ENCODE measurements at places on chromosomes 1 and 21.

DNA sequence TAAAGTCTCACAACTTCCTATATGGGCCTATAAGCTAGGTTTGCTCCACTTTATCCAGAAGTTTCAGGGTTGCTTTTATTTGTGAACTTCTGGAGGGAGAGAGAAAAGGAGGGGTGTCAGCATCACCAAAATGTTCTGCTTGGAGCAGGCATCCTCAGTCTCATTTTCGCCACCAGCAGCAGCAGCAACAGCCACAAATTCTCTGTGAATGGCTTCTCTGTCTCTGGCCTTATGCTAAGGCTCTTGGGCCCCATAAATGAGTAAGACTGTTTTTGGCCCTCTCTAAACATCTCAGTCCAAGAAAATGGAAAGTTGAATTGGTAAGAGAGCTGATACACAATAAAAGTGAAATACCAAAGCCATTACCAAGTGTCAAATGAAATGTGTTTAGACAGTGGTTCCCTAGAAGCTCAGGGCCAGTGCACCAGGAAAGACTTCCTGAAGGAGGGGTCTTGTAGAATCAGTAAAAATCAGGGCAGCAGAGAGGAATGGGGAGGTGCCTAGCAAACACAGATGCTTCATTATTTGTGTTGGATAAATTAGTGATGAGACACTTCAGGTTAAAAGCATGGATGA, 53.0 kb upstream of the SPATA6 start:
- no peak for DNase-seq

GRCh38 chr1:182955596-182956588, 2.9 kb upstream of the SHCBP1L start:
- DNase-seq: peak; percentile 57

GRCh38 chr1:154837672-154838171, 32.4 kb downstream of the KCNN3 start:
- DNase-seq: peak; percentile 93

DNA sequence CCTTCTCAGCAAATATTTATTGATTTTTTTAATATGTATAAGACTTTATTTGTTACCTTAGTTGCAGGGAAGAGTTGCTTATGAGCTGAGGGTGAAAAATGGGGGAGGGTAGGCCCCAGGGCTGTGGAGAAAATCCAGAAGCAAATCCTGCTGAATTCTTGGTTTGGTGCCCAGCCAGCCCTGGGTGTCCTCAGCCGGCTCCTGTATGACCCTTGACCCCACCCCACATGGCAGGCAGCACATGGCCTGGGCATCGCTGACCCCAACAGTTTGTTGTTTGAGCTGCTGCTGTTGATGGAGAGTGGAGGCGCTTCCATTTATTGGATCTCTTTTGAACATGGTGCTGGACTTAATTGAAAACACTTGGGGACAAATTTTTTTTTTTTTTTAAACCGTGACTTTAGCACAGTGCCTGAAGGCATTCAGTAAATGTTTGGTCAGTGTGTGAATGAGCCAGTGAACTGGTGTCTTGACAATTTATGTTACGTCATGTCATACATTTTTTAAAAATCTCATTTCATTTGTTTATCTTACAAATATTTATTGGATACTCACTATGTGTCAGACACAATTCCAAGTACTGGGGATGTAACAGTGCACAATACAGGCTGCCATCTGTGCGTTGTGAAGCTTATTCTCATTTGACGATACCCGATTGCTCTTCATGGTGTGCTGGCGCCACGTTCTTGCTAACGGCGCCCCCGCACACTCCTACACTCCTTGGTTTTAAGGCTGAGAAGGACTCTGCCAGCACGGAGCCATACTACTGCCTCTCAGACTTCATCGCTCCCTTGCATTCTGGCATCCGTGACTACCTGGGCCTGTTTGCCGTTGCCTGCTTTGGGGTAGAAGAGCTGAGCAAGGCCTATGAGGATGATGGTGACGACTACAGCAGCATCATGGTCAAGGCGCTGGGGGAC, 98.8 kb downstream of the MTR start:
- no peak for DNase-seq

GRCh38 chr1:67142931-67143330, 8.2 kb upstream of the C1orf141 start:
- DNase-seq: no peak

- DNase-seq: no peak
Measured at GRCh38 chr1:166914111-166914510, 38.0 kb upstream of the TADA1 start.

DNA sequence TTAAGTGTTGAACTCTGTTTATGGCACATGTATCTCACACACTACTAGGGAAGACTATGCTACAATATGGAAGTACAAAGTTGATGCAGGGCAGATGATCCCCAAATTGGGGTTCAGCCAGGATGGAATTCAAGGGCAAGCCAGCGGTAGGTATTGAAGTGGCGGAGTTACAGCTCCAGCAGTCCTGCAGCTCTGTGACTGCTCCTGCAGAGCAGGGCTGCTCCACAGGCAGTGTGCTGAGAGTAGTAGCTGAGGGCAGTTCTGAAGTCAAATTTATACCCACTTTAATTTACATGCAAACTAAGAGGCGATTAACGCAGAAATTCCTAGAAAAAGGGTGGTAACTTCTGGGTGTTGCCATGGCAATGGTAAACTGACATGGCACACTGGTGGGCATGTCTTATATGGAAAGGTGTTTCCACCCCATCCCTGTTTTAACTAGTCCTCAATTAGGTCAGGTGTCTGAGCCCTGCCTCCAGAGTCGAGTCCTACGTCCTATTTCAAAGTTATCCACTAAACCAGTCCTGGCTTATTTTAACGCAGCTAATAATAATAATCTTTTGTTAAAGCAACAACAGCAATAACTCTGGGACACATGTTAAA, 20.6 kb upstream of the CENPF start:
- no peak for DNase-seq

- no peak for DNase-seq
Measured at GRCh38 chr1:19640363-19641316, 3.5 kb upstream of the NBL1 start.

GRCh38 chr1:23650344-23650990, 41.1 kb upstream of the RPL11 start:
- DNase-seq: no peak

DNA sequence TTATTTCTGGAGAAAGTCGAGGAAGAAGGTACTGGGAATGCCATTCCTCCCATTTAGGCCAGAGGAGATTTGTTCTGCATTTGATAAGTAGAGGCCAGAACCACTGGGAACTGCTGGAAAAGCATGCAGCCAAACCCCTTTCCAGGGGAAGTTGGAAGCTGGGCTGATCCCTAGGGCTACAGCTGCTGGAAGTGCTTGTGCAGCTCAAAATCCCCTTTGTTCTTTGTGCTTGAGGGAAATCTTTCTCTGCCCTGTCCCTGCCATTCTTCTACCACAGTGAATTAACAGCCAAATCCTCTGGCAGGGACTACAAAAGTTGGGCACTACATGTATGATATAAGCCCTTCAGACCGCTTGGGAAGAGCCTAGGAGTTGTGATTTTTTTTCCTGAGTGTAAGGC, 734.1 kb downstream of the LRRIQ3 start:
- DNase-seq: no peak

- DNase-seq: no peak
Measured at GRCh38 chr1:33099290-33100118, 18.6 kb downstream of the AZIN2 start.

DNA sequence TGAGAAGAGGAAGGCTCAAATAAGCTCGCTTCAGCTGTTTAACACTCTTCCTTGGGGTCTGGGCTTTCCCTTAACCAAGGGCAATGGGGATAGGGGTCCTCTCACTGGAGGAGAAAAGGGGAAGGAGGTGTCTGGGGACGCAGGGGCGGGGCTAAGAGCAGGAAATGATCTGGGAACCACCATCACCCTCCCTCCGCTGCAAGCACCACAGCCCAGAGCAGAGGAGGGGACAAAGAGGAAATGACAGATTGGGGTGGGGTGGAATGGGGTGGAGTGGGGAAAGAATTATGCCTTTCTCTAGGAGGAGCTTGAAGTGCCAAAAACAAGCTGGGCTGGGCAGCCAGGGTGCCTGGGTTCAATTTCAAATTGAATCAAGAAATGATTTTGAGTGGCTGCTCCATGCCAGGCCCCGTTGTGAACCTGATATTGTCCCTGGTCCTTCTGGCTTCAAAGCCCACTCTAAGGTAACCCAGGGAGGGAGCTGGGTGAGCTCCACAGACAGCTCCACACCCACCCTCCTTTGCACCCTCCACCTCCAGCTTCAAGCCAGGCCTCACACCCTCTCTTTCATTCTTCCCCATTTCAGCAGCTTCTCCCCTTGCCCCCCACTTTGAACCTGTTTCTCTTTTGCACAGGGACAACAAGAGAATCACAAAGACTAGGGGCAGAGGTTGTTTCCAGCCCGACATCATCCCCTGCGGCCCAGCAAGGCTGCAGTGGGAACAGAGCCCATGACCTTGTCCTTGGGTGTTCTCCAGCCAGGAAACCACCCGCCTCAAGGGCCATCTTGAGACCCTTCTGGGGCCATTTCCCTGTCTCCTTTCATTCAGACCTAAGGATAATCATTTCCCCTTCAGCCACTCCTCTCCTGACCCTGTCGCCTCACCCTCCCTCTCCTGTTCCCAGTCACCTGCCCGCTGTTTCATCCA, 1.1 kb downstream of the ARHGAP30 start:
- DNase-seq: no peak

- no peak for DNase-seq
Measured at GRCh38 chr1:56278061-56278460, 301.3 kb downstream of the PLPP3 start.

DNA sequence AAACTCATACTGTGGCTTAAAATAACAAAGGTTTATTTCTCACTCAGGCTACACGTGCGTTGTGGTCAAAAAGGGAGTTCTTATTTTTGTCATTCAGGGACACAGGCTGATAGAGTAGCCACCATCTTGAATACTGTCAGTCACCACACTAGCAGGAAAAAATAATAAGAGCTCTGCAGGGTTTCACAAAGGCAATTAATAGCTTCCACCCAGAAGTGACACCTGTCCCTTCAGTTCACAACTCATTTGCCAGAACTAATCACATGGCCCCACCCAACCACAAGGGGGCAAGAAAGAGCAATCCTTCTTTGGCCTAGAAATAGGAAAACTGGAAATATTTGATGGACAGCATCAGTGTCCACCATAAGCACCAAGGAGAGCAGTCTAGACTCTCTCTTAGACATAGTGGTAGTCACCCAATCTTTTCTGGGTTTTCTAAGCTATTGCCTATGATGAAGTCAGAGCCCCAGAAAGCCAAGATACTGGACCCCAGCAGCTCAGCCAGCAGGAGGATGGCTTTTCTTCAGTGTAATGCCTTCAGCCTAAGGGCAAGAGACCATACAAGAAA, 8.2 kb downstream of the HAPLN2 start:
- DNase-seq: peak; percentile 91

GRCh38 chr1:230310381-230311163, 115.6 kb downstream of the PGBD5 start:
- peak; percentile 32 for DNase-seq

DNA sequence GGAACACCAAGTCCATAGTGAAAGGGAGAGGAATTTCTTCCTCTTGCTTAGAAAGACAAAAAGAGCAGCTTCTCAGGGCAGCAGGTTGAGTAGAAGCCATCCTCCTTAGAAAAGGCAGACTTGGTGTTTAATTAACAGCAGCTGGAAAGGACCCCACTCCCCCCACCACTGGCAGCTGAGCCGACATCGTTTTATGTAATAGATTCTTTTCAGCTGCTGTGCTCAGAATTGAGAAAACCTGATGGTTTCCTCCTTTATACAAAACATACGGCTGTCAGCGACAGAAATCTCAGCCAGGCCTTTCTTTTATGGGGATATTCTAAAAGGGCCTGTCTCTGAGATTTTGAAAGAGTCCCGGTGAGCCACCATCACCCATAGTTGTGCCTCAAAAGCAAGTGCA, 49.9 kb downstream of the MAN1C1 start:
- DNase-seq: no peak

- no peak for DNase-seq
Measured at GRCh38 chr1:225653463-225654276, 747 bp upstream of the ENAH start.

GRCh38 chr1:90833466-90834110, 116.5 kb upstream of the BARHL2 start:
- no peak for DNase-seq

DNA sequence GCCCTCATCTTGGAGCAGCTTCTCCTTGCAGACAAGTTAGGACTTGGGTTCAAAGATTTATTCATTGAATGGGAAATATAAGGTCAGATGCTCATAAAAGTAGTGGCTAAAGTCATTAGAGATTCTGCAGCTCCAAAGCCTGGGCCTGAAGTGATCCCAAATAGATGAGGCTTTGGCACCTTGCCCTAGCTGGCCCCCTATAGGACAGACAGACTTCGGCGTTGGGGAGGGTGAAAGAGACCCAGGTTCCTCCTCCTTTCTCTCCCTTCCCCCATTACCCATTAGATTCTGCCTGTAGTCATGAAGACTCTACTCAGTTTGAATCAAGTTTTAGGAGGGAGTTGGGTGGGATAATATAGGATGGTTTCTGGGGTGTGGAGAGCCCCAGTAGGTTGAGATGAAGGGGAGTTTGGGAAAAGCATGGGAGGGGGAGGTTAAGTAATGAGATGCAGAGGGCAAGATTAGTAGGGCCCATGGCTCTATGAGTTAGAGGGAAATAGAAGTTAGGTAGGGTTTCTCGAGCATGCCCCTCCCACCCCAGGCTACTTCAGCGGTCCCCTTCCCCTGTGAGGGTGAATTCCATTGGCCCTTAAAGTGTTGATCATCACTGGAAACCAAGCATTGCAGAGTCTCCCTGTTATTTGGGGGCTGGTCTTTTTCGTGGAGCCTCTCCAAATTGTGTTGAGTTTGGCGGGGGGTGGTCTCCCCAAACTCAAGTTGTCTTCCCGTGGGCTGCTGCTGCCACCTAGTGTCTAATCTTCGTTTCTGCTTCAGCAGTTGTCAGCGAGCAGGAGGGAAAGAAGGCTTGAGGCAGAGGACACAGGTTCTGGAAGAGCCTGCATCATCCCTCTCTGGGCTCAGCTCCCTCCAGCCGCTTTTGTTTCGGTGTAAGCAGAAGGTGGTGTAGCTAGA, 2.1 kb upstream of the AHDC1 start:
- DNase-seq: no peak

GRCh38 chr1:197210426-197210825, 57.6 kb upstream of the CRB1 start:
- DNase-seq: no peak

- no peak for DNase-seq
Measured at GRCh38 chr1:200889571-200889970, 5.1 kb upstream of the INAVA start.

- DNase-seq: no peak
Measured at GRCh38 chr1:54239631-54240031, 39.7 kb downstream of the MRPL37 start.

GRCh38 chr1:41882068-41882477, 36.6 kb downstream of the HIVEP3 start:
- no peak for DNase-seq

- DNase-seq: no peak
Measured at GRCh38 chr1:150233359-150234308, 2.3 kb downstream of the ANP32E start.

GRCh38 chr1:13623021-13623637, 39.5 kb downstream of the PDPN start:
- no peak for DNase-seq

GRCh38 chr1:217274416-217274815, 356.5 kb downstream of the GPATCH2 start:
- no peak for DNase-seq
